NB4 (cell line): ENCODE measurements at places on chromosomes 4 and X.

- no peak for DNase-seq
These were observed 25.2 kb downstream of the P2RY8 start for GRCh38 chrX:1511829-1512228.

DNA sequence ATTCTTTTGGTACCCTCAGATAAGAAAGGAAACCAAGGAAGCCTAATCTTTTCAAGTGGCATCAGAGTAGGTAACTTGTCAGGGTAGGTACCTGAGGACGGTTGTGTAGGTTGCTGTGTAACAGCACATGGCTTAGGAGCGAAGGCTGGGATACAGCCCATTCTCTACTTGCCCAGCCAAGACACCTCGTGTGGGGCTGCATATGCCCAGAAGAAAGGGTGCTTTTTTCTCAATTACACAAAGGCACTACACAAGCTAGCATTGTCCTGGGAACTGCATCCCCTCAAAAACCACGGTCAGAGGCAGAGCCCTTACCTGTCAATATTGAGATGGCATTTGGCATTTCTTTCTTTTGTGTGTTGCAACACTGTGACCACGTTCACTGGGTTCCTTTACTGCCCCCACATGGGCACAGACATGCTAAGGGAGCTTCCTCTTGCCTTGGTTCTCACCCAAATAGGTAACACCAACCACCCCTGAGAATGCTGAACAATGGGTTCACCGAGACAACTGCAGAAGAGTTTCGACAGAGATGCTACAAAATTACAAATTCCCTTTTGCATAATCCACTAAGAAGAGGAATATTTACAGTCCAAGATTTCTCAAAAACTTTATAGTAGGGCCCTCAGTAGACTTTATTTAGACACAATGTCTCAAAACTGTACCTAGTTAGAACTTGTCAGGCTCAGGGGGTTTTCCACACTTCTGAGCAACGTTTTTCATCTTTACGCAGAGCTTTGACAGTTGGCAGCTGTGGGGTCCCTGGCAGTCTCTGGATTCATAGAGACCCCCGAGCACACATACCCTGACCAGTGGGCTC, 35.8 kb upstream of the TNIP3 start:
- peak; percentile 47 for DNase-seq

GRCh38 chrX:47873123-47873522, 36.4 kb downstream of the ZNF81 start:
- DNase-seq: no peak

DNA sequence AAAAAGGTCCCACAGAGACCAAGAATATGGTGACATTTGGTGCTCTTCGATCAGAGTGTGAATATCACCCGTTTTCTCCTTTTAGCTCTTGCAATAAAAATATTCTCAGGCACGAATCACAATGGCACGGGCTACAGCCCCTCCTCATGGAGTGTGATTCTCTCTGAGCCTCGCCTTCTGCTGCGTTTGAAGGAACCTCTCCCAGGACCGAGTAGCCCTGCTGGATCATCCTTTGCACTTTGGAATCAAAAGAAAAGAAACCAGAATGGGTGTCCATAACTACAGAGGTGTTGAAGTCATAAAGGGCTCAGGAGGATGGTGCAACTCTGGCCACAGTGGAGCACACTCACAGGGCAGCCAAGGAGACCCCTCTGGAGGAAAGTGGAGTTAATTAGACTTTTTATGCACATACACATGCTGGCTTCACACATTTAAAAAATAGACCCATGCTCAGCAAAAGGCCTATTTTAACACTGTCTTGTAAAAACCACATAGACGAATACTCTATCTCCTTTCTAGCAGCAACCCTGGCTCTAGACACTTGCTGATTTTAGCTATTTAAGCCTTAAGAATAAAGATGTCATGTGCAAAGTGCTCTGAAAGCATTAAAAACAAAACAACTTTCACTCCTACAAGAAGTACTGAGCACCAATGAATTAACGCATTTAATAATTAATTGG, 19.1 kb downstream of the MAML3 start:
- no peak for DNase-seq

- no peak for DNase-seq
These were observed 225.2 kb upstream of the DKK2 start for GRCh38 chr4:107261241-107261874.

GRCh38 chr4:84535901-84536300, 36.8 kb upstream of the NKX6-1 start:
- DNase-seq: no peak

GRCh38 chr4:56622176-56622575, 58.9 kb downstream of the HOPX start:
- DNase-seq: no peak

DNA sequence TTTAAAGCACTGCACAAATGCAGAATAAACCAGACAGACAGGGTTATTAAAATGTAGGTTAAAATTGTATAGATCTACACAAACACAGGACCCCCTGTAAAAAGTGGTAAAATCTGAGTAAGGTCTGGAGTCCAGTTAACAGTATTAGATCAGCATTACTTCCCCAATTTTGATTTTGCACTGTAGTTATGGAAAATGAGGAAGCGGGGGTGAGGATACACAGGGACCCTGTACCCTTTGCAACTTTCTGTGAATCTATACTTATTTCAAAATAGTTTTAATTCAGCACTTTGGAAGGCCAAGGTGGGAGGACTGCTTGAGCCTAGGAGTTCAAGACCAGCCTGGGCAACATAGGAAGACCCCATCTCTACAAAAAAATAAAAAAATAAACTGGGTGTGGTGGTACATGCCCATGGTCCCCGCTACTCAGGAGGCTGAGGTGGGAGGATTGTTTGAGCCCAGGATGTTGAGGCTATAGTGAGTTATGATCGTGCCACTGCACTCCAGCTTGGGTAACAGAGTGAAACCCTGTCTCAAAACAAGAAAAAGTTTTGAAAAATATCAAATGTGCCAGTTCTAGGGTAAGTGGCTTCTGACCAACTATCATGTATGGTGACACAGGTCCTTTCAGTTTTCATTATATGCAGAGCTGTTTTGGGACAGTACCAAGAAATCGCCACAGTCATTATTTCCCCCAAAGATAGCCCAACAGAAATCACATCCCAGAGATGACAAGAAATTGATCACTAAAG, 17.7 kb downstream of the SEL1L3 start:
- peak; percentile 59 for DNase-seq

GRCh38 chr4:61200187-61200915, at the start of gene ADGRL3:
ADGRL3 (plus strand) TSS chr4:61200326.
- DNase-seq: no peak

DNA sequence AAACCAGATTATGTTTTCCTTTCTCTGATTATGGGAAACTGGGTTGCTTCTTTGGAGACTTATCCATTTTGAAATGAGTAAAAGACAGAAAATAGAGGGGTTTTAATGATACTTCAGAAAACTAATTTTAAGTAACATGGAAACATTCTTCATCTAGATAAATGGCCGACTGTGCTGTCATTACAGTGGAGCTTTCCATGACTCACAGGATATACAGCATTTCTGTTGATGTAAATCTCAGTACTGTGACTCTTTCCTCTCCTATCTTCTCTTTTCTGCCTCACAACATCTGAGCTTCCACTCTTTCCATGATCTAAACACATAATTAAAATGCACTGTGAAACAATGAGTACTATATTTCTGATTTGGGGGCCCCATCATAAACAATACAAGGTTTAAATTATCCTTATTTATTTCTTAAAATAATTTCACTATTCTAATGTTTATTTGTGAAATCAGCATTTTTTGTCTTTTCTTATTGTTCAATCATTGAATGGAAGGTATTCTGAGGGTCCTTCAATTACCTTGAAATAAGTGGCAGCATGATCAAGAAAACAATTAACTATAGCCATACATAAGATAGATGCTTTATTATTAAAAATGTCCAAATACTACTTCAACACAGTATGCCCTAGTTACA, 19.3 kb downstream of the SEC24D start:
- no peak for DNase-seq

DNA sequence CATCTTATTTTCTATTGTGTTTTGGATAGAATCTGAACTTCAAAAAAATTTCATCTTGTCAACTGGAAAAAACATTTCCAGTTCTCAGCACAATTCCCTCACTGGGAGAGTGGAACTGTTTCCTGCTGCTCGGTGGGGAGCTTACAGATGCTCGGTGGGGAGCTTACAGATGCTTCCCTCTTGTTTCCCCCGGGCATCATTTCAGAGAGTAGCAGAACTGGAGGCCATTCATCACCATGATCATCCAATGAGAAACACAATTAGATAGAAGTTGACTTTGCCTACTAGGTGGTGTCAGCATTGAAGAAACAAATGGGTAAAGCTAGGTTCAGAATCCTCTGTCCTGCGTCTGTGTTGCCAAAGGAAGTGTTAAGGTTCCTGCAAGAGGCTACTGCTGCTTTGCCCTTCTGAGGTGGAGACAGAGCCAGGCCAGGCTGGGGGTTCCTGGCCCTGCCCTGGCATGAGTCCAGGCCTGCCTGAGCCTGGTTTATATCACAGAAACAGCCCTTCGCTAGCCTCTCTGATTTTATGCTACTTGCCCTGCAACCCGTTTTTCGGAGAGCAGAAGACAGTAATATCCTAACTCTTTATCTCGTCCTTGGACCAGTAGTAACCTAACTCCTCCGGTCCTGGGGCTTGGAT, 70.6 kb downstream of the TAPT1 start:
- no peak for DNase-seq

DNA sequence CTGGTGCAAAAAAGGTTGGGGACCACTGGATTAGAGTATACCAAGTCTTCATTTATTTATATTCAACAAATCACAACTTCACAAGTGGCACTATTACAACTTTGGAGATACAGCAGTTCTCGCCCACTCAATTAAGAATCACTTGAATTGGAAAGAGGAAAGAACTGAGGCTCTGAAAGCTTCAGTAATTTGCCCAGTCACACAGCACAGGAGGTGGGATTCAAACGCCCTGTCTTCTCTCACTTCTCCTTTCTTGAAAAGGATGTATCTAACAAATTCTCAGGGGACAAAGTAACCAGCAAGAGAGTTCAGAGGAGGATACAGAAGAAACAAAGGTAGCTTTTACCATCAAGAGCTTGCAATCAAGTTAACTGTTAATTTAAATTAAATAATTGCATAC, 12.4 kb downstream of the SMIM14 start:
- peak; percentile 91 for DNase-seq

DNA sequence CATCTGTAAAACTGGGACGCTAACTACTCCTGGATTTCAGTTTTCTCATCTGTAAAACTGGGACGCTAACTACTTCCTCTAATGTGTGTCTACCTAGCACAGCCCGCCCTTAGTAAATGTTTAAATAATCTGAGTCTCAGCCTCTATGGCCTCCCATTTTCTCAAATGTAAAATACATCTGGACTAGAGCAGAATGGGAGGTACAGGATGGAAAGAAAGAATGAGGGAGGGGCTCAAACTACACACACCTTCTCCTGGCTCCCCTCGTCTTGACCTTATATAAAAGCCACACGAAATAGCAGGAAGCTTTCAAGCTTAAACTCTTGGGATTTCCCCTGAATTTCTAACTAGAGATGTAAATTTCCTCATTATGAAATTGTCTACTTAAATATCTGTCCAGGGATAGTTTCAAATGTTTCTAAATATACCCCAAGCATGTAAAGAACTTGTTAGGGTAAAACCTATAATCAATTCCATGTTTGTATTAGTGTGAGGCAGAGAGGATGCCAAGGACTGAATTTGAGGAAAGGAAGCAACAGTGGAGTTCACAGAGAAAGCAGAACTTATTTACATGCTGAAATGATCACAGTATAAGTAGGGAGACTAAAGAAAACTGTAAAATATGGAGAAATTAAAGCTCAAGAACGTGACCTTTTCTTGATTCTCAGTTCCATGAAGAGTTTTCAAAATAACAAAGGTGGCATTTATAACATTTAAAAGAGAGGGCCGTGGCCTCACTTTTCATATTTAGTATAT, 220.0 kb downstream of the NWD2 start:
- DNase-seq: no peak

DNA sequence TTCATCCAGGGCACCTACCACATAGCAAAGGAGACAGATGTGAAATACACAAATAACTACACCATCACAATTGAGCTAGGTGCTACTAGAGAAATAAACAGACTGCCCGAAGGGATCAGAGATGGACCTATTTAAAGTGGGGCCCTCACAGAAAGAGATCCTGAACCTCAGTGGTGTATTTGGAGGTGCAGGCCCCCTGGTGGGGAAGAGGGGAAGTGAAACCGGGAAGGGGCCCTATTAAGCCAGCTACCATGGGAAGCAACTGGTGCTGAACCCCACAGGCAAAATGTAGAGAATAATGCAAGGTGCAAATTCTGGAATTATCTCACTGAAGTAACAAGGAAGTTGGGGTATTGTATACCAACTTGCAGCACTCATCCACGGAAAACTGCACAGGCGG, 78.6 kb upstream of the FAM9A start:
- peak; percentile 36 for DNase-seq

DNA sequence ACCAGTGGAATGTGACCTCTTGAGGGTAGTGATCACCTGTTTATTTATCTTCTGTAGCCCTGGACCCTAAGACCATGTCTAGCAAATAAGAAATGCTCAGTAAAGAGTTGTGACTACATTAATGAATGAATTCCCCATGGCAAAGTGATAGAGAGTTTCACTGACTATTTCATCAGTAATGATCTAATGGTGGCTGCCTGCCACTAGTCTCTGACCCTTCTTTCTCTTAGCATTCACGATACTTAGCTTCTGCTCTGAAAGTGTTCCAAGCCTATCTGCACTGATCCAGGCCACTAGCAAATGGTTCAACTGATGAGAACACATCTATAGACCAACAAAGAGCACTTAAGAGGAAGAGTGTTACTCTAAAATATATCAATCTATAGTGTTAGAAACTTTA, 50.0 kb upstream of the RASGEF1B start:
- DNase-seq: no peak

- DNase-seq: no peak
These were observed 199.2 kb downstream of the MAB21L2 start for GRCh38 chr4:150781191-150781590.

GRCh38 chrX:19827088-19827487, 60.3 kb downstream of the SH3KBP1 start:
- DNase-seq: no peak

DNA sequence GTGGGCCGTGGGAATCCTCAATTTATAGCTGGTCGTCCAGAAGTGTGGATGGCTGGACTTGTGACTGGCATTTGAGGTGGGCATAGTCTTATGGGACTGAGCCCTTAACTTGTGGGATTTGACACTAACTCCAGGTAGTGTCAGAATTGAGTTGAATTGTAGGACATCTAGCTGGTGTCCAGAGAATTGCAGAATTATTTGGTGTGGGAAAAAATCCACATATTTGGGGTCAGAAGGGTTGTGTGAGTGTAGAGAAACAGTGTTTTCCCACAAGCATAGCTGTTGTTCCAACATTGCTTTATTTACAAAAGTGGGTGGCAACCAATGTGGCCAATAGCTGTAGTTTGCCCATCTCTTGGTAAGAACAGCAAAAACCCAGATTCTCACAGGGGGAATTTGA, 91.3 kb downstream of the MOSPD2 start:
- no peak for DNase-seq

GRCh38 chr4:89733946-89734345, 103.0 kb downstream of the SNCA start:
- DNase-seq: no peak

DNA sequence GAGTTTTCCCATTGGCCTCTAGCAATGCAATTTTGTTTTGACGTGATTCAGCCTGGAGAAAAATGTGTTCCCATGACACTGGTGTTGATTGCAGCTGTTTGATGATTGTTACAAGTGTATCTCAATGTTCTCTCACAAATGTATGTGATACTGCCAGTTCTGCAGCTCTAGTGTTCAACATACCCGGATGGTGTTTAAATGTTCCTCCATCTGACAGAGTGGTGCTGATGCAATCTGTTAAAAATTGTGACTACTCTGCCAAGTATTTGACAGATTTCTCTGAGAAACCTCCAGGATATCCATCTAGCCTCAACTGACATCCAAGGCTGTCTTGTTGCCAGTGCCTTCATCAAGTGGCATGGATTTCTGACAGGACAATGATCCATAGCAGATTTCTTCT, 657.2 kb upstream of the DIAPH2 start:
- no peak for DNase-seq
